Ascending aorta (tissue), 2 donors: ENCODE measurements at places on chromosomes 3 and 15.

DNA sequence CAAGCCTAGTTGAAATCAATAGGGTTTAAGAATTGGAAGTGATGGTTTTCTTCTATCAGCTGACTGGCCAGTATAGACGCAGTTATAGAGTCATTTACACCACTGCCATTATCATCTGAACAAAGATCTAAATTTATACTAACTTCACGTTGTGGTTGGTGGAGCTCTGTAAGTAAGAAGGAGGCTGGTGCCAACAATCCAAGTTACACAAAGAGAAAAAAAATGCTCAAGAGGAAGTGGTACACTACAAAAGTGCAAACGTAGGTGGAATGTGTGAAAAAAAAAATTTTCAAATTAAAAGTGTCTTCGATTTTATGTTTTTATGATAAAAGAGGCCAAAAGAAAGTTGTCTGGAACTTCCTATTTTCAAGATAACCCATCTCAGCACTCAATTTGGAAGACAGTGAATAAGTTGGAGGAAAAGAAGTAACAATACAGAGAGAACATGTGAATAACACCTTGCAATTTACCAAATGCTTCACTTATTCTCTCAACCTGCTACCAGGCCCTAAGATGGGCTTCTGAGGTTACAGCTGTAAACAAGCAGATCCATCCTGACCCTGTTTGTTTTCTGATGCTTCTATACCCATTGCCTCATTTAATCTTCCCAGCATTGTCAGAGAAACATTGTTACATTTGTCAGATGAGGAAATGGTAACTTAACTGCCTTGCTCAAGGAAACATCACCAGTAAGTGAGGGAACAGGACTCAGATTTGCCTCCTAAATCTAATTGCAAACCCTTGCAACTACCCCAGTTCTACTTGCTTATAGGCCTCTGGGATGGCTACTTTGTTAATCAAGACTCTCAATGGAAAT, 12.0 kb upstream of the TASOR start:
- no peak for DNase-seq

- DNase-seq: no peak
Observed at GRCh38 chr15:59232476-59232875, 25.8 kb downstream of the LDHAL6B start.

DNA sequence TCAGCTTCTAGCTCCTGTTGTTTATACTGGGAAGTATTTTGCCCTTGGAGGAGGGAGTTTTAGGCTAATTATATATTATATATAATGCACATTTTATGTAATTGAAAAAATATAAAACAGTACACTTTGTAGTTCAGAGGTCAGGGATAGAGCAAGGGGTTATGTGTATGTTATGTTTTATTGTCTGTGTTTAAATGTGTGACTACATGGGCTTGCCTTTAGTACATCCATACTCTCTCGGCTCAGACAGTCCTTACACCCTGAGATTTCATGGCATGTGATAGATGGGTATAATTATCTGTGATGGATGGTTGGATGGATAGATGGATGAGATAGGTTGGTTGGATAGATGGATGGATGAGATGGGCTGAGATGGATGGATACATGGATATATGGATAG, 17.4 kb upstream of the ST3GAL6 start:
- DNase-seq: no peak

DNA sequence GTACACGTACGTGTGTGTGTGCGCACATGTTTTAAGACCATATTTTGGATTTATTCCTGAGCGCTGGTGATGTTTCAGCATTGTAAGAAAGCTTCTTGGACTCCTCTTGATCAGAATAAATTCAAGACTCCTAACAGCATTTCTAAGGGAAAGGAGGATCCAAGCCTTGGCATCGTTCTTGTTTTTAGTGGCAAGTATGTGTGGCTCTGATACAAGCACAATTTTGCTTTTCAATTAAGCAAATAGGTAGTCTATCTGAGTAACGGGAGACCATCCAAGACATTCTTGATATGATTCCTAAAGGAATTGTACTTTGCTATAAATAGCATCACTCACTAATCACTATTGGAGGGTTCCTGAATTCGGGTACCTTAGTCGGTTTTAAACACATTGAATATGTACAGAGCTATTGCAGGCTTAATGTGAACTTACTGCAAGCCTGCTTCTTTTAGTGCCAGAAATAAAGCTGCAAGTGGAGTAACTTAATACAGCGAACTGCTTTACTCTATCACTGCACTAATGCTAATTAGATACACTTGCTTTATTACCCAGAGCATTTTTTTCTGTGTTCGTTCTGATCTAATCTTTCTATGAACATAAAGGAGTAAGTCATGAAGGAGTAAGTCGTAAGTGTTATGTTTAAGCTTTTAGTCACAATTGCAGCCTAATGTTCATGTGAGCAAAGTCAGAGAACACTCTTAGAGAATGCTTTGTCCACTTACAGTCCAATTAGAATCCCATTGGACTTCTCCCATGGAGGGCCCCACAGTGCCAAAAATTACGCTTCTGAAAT, 186.3 kb downstream of the MCTP2 start:
- DNase-seq: no peak

- DNase-seq: no peak
Observed at GRCh38 chr15:98286831-98287230, 326.3 kb downstream of the ARRDC4 start.

DNA sequence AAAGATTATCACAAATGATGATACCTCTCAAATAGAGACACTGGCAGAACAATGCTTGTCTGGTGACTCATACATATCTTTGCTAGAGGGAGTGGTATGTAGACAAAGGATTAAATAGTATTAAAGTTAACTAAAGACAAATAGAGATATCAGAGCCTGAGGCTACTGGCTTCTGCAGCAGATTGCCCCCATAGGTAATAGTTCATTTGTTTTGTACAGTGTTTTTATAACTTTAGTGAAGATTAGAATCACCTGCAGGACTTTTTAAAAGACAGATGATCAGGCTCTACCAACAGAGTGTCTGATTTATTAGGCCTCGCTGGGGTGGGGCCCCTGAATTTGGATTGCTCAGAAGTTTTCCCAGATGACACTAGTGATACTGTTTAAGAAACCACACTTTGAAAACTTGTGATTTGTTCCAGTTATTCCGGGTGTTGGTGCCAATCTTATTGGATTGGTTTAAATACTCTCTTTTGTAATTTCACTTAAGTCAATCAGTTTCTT, 96.4 kb downstream of the NAALADL2 start:
- no peak for DNase-seq

DNA sequence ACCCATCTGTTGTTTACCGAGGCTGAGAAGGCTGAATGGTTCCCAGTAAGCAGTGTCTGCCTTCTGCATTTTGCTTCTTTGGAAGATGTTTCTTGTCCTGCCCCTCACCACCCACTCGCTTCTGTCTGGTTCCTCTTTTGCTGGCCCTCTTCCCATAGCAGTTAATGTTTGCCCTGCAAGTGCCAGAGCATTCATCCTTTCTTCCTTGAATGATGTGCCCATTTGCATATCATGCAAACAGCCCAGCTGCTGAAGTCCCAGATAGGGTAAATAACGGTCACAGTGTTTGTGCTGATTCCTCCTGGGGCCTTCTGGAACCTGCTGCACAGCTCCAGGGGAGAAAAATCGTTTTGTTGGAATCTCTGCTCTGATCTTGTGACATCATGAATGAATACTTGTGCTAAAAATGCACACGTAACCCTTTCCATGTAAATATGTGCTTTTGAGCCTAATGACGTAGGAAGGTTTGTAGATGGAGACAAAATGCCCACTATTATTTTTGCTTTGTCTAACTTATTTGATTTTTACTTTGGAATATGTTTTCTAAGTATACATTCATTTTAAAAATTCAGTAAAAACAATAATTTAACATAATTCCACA, 381.0 kb downstream of the SOX2 start:
- no peak for DNase-seq

- no peak for DNase-seq
Observed at GRCh38 chr15:20345401-20345958, 196.1 kb downstream of the GOLGA6L6 start.

GRCh38 chr15:81909011-81909358, 136.8 kb downstream of the MEX3B start:
- no peak for DNase-seq

- DNase-seq: no peak
Observed at GRCh38 chr15:92062505-92062904, 209.0 kb downstream of the SLCO3A1 start.

GRCh38 chr15:25967116-25967515, 104.0 kb upstream of the ATP10A start:
- DNase-seq: no peak

DNA sequence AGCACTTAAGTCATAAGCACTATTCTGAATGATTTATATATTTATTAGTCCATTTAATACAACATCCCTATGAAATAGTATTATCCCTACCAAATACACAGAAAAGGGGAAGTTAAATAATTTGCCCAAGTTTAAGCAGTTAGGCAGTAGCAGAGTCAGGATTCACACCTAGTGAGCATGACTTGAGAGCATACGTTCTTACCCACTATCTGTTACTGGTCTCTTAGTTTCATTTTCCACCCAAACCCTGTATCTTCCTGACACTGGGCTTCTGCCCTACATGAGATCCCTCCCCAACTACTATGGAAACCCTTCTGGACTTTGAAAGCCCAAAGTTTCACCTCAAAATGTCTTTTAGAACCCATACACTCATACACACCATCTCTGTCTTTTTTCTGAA, 4.4 kb upstream of the ATOSA start:
- DNase-seq: no peak

GRCh38 chr3:55122312-55122711, 194.5 kb upstream of the LRTM1 start:
- no peak for DNase-seq

- no peak for DNase-seq
Observed at GRCh38 chr3:48623851-48624547, 2.4 kb upstream of the TMEM89 start.

- no peak for DNase-seq
Observed at GRCh38 chr15:66563126-66563525, 2.7 kb downstream of the LCTL start.

- no peak for DNase-seq
Observed at GRCh38 chr3:9563851-9564250, 10.2 kb upstream of the LHFPL4 start.

GRCh38 chr3:147413686-147414389, 4.7 kb downstream of the ZIC1 start:
- no peak for DNase-seq

- no peak for DNase-seq
Observed at GRCh38 chr15:59993041-59993750, 10.9 kb upstream of the FOXB1 start.

GRCh38 chr3:126063358-126063965, 20.5 kb downstream of the SLC41A3 start:
- no peak for DNase-seq

- no peak for DNase-seq
Observed at GRCh38 chr3:45425237-45425933, 37.0 kb downstream of the LARS2 start.

GRCh38 chr3:116417151-116417550, 28.1 kb downstream of the LSAMP start:
- no peak for DNase-seq

GRCh38 chr3:121295979-121296378, 249.8 kb downstream of the POLQ start:
- no peak for DNase-seq

- no peak for DNase-seq
Observed at GRCh38 chr3:128945041-128945877, 48.6 kb downstream of the CFAP92 start.

GRCh38 chr3:130707902-130708601, 38.6 kb downstream of the PIK3R4 start:
- DNase-seq: no peak

- DNase-seq: no peak
Observed at GRCh38 chr3:13404626-13405452, 15.3 kb downstream of the NUP210 start.

- DNase-seq: no peak
Observed at GRCh38 chr15:99845009-99845408, 111.8 kb upstream of the LYSMD4 start.

DNA sequence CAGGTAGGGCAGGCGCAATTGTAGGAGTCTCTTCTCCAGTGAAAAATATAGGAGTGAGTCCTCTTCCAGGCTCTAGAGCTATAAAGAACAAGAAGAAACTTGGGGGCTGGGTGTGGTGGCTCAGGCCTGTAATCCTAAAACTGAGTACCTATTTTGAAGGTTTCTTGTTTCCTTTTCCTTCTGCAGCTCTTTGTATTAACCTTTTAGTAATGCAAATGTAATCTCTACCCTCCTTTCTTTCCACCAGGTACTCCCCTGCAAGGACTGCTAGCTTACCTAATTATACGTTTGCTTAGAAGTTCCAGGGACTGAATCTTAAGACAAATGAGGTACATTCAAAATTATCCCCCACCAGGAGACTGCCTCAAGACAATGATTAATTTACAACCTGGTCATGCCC, 75.9 kb downstream of the CD47 start:
- DNase-seq: no peak

DNA sequence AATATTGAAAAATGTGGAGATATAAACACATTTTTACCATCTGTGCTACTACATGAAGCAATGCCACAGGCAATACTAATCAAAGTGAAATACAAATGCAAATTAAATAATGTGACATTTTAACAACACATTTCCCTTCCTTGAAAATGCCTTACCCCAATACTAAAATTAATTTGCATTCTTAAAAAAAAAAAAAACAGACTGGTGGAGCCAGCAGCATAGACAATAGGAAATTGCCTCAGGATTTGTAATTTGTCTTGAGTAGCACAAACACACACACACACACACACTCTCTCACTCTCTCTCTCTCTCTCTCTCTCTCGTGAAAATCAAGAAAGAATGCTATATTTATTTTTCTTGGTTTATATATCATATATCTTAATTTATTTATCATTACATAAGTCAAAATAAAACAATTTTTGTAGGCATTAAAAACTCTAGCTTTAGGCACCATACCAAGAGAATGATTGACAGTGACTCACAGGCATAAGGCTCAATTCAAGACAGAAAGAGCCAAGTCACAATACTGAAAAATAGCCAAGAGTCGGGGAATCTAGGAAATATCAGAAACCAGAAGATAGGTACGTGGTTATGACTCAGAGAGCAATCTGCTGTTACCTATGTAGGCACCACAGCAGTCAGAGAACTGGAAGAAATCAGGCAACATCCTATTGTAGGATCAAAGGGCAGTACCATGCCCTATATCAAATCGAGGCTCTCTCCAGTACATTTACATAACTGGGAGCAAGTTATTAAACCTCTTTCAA, 23.0 kb downstream of the SUCNR1 start:
- DNase-seq: no peak

- DNase-seq: no peak
Observed at GRCh38 chr15:91099995-91100813, at the start of gene SV2B. Gene SV2B (plus strand): TSS chr15:91100257. CDS start chr15:91226264, 126,007 bp downstream.

DNA sequence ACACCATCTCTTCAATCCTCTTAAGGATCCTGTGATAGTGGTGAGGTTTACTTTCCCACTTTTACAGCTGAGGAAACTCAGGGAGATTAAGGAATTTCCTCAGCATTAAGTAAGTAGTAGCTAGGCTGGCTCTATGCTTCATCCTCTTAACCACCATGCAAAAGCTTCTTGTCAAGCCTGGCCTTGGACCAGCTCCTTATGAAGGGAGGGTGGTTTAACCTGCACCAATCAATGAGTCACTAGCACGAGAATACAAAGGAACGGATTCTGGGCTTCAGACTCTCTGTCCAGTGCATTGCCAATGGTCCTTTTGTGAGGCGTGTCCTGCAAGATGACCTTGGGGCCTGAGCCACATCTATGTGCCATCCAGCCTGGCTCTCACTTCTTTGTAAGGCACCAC, 202.0 kb upstream of the CFAP20DC start:
- DNase-seq: no peak

- no peak for DNase-seq
Observed at GRCh38 chr3:77279276-77279675, 239.4 kb downstream of the ROBO2 start.
